ENCODE measurements at places on chromosomes 4 and X. TPM values are rescaled to one million over a fixed set of nuclear protein-coding genes. Genes with fewer than 3 reads are reported as not detected.

The DMRTC1 gene
- total RNA-seq, result not detected

The TMEM175 gene
- 27.7 TPM for total RNA-seq

The GAGE1 gene
- total RNA-seq, result not detected

The RAB41 gene
- total RNA-seq, result not detected

The MAN2B2 gene
- total RNA-seq, result 33.1 TPM

The SMAD1 gene
- total RNA-seq, result 14.7 TPM

The CT55 gene
- total RNA-seq, result not detected

The CLIC2 gene
- total RNA-seq, result 20.8 TPM

The CFI gene
- 21.9 TPM for total RNA-seq

The DDX53 gene
- total RNA-seq, result not detected

The FAM9C gene
- total RNA-seq, result not detected

The STPG2 gene
- 0.19 TPM for total RNA-seq

Data from mesenteric fat pad (tissue), 1 donor.